Uterus (tissue), 4 donors: ENCODE measurements at places on chromosomes 4 and X. TPM values are rescaled to one million over a fixed set of nuclear protein-coding genes. Genes with fewer than 3 reads are reported as not detected.

Gene EVC2
- 14.2 TPM for total RNA-seq

Gene DUSP9
- not detected for total RNA-seq

Gene GAGE2A
- total RNA-seq, result not detected

Gene PAGE5
- 1.2 TPM for total RNA-seq

Gene UGT2B17
- not detected for total RNA-seq

Gene CITED1
- total RNA-seq, result not detected

Gene VEGFD
- total RNA-seq, result 2.9 TPM

Gene PAGE3
- total RNA-seq, result not detected

Gene SLITRK4
- 2.3 TPM for total RNA-seq

Gene DGKQ
- 12.7 TPM for total RNA-seq

Gene ADAM29
- not detected for total RNA-seq

Gene SLC16A2
- 4.4 TPM for total RNA-seq

Gene MAGEB1
- not detected for total RNA-seq

Gene TCP11X2
- 0.48 TPM for total RNA-seq

Gene UGT2B11
- total RNA-seq, result not detected

Gene MAGEA11
- total RNA-seq, result not detected

Gene MAGEC3
- 0.70 TPM for total RNA-seq

Gene CPEB2
- 17.9 TPM for total RNA-seq

Gene MSANTD1
- 2.1 TPM for total RNA-seq

Gene YIPF7
- 4.6 TPM for total RNA-seq

Gene HAND2
- 77.6 TPM for total RNA-seq

Gene SLIT2
- total RNA-seq, result 118 TPM

Gene MAD2L1
- 2.9 TPM for total RNA-seq

Gene GYG2
- not detected for total RNA-seq

Gene FHDC1
- 1.4 TPM for total RNA-seq

Gene BCLAF3
- total RNA-seq, result 18.8 TPM

Gene MAGEA4
- total RNA-seq, result not detected

Gene CLDN34
- 1.2 TPM for total RNA-seq

Gene RAB40AL
- 2.9 TPM for total RNA-seq

Gene SCD5
- 11.0 TPM for total RNA-seq

Gene RGN
- total RNA-seq, result 0.77 TPM

Gene ARHGEF6
- total RNA-seq, result 19.7 TPM

Gene DGKK
- not detected for total RNA-seq

Gene LDOC1
- 2.6 TPM for total RNA-seq

Gene SPANXA2
- total RNA-seq, result not detected

Gene SPANXN2
- not detected for total RNA-seq

Gene SMIM43
- total RNA-seq, result 0.41 TPM

Gene PF4V1
- not detected for total RNA-seq

Gene GYPB
- total RNA-seq, result not detected
